Activated naive CD4-positive, alpha-beta T cell treated with anti-CD3 and anti-CD28 coated beads, Interleukin-2, amount 10 ng/mL, durations not matched to agents 7 days and 5 days (primary cell): ENCODE measurements at places on chromosomes 11 and 22.

- no peak overlapping the region for H3K4me3 ChIP-seq
- no peak for DNase-seq
- H3K36me3 ChIP-seq: no peaks in the 10 kb centered on the region
- H3K4me1 ChIP-seq: no peaks in the 10 kb centered on the region
These were observed 93.6 kb downstream of the CTTN start for GRCh38 chr11:70491696-70492472.

DNA sequence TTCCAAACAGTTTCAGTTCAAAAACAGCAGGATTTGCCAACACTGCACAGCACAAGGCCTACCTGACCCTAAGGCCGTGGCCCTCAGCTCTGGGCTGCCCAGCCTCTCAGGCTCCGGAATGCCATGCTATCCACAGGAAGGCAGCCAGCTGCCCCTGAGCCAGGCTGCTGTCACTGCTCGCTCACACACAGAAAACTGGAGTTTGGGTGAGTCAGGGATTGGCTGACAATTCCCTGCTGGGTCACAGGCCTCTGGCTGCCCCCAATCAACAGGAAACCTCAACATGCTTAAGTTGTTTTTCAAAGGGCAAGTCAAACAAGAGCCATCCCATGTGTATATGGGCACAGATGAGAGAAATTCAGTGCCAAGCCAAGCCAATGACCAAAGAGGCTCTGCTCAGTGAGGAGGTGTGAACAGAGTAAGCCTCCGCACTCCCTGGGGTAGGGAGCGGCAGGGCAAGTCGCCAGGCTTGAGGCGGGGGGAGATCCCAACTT is 50.2 kb downstream of the RPL27A start:
- peaks cover 3% of the 10 kb centered on the region for H3K27me3 ChIP-seq
- no peak for DNase-seq
- no peaks in the 10 kb centered on the region for H3K4me1 ChIP-seq
- H3K27ac ChIP-seq: no peak overlapping the region
- no peaks in the 10 kb centered on the region for H3K36me3 ChIP-seq

- H3K27me3 ChIP-seq: no peaks in the 10 kb centered on the region
- peaks cover 3% of the 10 kb centered on the region for H3K36me3 ChIP-seq
- peaks cover 16% of the 10 kb centered on the region for H3K4me1 ChIP-seq
These were observed 57.5 kb upstream of the EED start for GRCh38 chr11:86187027-86187426.

- DNase-seq: no peak
- H3K36me3 ChIP-seq: no peaks in the 10 kb centered on the region
- no peaks in the 10 kb centered on the region for H3K27me3 ChIP-seq
These were observed 86.4 kb downstream of the KIRREL3 start for GRCh38 chr11:126914166-126914565.

- H3K4me1 ChIP-seq: peaks cover 41% of the 10 kb centered on the region
- H3K4me3 ChIP-seq: no peak overlapping the region
- H3K27me3 ChIP-seq: peaks cover 6% of the 10 kb centered on the region
These were observed 25.3 kb downstream of the RPUSD4 start for GRCh38 chr11:126186025-126186698.

DNA sequence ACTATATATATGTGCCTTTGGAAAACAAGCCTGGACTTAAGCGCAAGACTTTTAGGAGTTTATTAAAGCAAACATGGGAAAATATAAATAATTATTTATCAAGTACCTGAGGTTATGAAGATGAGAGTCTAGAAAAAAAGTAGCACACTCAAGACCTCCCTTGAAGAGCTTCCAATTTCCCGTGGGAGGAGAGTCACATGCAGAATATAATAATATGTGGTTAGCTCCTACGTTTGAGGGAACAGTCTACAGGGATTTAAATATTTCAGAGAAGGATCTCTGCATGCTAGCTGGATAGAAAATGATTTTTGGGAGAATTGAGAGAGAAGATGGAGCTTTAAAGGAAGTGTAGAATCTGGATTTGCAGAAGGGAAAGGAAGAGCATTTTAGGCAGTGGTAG is 183.8 kb downstream of the SWAP70 start:
- H3K27me3 ChIP-seq: no peaks in the 10 kb centered on the region
- H3K36me3 ChIP-seq: peaks cover 10% of the 10 kb centered on the region
- peaks cover 13% of the 10 kb centered on the region for H3K4me1 ChIP-seq
- DNase-seq: no peak

- H3K36me3 ChIP-seq: peaks cover 5% of the 10 kb centered on the region
- peak overlapping the region; percentile 95 for H3K27ac ChIP-seq
- H3K4me3 ChIP-seq: no peak overlapping the region
- DNase-seq: peak; percentile 38
- H3K4me1 ChIP-seq: peaks cover 90% of the 10 kb centered on the region
These were observed 14.1 kb upstream of the IL2RB start for GRCh38 chr22:37163575-37164504.

DNA sequence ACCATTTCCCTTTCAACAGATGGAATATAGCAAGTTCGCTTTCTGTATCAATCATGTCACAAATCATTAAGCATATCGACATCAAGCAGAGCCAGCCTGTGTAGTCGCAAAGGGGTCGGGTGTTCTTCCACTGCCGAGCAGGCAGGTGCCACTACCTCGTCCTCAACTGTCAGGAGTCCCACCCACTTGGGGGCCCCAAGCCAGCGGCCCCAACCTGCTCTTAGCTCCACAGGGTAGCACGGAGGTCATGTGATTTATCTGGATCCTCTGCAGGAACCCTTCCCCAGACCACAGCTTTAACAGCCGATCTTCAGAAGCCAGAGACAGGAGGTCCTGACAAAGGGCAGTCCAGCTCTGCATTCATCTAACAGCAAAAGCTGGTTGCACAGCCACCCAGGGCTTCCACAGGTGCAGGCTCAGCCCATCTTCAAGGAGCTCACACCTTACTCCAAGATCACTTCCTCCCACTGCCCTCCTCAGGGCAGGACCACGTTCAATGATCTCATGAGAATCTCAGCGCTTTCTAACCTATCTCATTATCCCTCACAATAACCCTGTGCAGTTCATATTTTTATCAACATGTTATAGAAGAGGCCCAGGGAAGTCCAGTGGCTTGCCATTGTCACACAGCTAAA is 110.2 kb downstream of the TRIM29 start:
- H3K27ac ChIP-seq: no peak overlapping the region
- peaks cover 7% of the 10 kb centered on the region for H3K27me3 ChIP-seq
- H3K36me3 ChIP-seq: no peaks in the 10 kb centered on the region
- no peak overlapping the region for H3K4me3 ChIP-seq

- peaks cover 64% of the 10 kb centered on the region for H3K36me3 ChIP-seq
- DNase-seq: no peak
- H3K4me1 ChIP-seq: peaks cover 2% of the 10 kb centered on the region
These were observed 52.9 kb upstream of the CLTCL1 start for GRCh38 chr22:19344420-19344819.

- no peak overlapping the region for H3K4me3 ChIP-seq
- H3K27me3 ChIP-seq: no peaks in the 10 kb centered on the region
- no peak overlapping the region for H3K27ac ChIP-seq
- DNase-seq: no peak
- no peaks in the 10 kb centered on the region for H3K36me3 ChIP-seq
- H3K4me1 ChIP-seq: no peaks in the 10 kb centered on the region
These were observed 277.6 kb upstream of the ZC3H12C start for GRCh38 chr11:109815500-109816150.

DNA sequence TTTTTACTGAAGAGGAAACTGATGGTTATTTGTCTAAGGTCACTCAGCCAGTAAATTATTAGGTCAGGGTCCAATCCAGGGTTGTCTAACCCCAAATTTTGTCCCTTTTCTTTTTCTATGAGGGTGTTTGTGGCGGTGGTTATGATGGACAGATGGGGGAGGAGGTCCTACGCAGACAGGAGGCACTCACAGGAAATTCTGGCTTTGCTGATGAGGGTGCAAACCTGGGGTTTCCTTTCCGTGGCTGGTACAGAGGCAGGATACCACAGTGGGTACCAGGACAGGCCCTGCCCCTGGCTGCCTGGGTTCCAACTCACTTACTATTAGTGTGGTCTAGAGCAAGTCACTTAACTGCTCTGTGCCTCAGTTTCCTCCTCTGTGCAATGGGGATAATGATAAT is 91.0 kb downstream of the RRM1 start:
- no peak overlapping the region for H3K27ac ChIP-seq
- no peak overlapping the region for H3K4me3 ChIP-seq
- peaks cover 16% of the 10 kb centered on the region for H3K27me3 ChIP-seq

GRCh38 chr22:36449596-36450175 is 31.8 kb downstream of the TXN2 start:
- no peak overlapping the region for H3K4me3 ChIP-seq
- DNase-seq: no peak
- H3K4me1 ChIP-seq: peaks cover 73% of the 10 kb centered on the region
- H3K27ac ChIP-seq: peak overlapping the region; percentile 55

GRCh38 chr11:64360448-64360921 is 1.5 kb downstream of the RPS6KA4 start:
- H3K36me3 ChIP-seq: peaks cover 41% of the 10 kb centered on the region
- peak overlapping the region; percentile 89 for H3K4me3 ChIP-seq
- H3K27me3 ChIP-seq: no peaks in the 10 kb centered on the region
- peaks cover 39% of the 10 kb centered on the region for H3K4me1 ChIP-seq
- H3K27ac ChIP-seq: no peak overlapping the region

- no peak overlapping the region for H3K27ac ChIP-seq
- H3K27me3 ChIP-seq: no peaks in the 10 kb centered on the region
- H3K36me3 ChIP-seq: no peaks in the 10 kb centered on the region
These were observed 12.5 kb upstream of the CHST1 start for GRCh38 chr11:45677770-45678512.

- no peak for DNase-seq
- H3K27me3 ChIP-seq: no peaks in the 10 kb centered on the region
- no peak overlapping the region for H3K4me3 ChIP-seq
- peaks cover 48% of the 10 kb centered on the region for H3K36me3 ChIP-seq
- peaks cover 6% of the 10 kb centered on the region for H3K4me1 ChIP-seq
- H3K27ac ChIP-seq: no peak overlapping the region
These were observed 7.9 kb downstream of the TOMM22 start for GRCh38 chr22:38689651-38690050.

- peak overlapping the region; percentile 98 for H3K4me3 ChIP-seq
- peak overlapping the region; percentile 76 for H3K27ac ChIP-seq
- DNase-seq: peak; percentile 61
- H3K27me3 ChIP-seq: peaks cover 44% of the 10 kb centered on the region
These were observed 866 bp downstream of the EXPH5 start for GRCh38 chr11:108592591-108593213.

DNA sequence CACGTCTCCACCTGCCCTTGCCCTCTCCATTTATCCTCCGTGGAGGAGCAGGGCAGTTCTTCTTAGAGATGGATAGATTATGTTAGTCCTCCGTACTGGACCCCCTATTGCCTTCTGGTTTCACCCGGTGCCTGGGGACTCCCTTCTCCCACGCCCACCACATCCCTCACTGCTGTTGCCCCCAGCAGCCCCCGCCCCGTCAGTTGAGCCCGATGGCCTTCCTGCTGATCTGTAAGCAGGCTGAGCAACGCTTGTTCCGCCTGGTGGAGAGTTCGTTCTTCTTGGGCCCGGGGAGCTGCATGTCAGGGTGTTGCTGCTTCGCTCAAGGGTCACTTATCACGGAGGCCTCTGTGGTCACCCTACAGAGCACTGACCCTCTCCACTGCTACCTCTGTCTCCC is 34.2 kb downstream of the B3GAT1 start:
- DNase-seq: no peak
- no peaks in the 10 kb centered on the region for H3K36me3 ChIP-seq
- H3K4me3 ChIP-seq: no peak overlapping the region
- no peaks in the 10 kb centered on the region for H3K4me1 ChIP-seq
